DND-41 (cell line): ENCODE measurements at places on chromosomes 5 and 9.

GRCh38 chr5:53013857-53014256 is 24.7 kb downstream of the ITGA2 start:
- DNase-seq: no peak

- no peak for DNase-seq
Observed at GRCh38 chr5:61486476-61486875, 154.4 kb downstream of the ZSWIM6 start.

DNA sequence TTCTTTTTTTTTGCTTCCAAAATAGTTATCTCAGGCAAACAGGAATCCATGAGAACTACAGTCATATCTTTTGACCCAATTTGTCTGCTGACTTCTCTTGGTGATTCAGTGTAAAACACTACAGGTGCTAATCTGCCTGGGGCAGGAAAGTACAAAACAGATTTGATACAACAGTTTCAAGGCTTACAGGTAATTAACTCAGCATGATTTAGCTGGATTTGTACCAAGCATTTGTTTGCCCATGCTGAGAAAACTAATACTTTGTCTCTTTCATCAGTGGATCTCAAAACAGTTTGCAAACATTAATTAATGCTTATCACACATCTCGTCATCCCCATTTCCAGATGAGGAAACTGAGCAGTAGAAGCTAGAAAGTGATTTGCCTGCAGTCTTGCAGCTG is 312.5 kb upstream of the SEMA6A start:
- no peak for DNase-seq

GRCh38 chr5:142845402-142845921 is 75.3 kb downstream of the ARHGAP26 start:
- no peak for DNase-seq

DNA sequence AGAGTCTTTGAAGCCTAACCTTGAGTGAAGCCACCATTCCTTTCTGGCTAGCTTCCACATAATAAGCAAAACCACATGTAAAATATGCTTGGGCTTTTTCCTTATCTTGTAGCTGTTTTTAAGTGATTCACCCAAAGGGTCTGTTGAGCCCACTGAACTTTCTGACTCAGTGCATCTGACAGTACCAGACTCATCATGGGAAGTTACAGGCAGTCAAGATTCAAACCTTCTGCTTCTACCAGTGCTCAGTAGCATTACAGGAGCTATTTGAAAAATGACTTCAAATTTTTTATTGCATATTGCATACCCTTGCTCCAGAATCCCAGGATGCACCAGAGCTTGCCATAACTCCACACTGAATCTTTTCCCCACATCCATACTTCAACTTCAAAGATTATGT is 87.5 kb upstream of the PTPRD start:
- DNase-seq: no peak

- no peak for DNase-seq
Observed at GRCh38 chr5:163502521-163502920, 2.9 kb upstream of the MAT2B start.

- DNase-seq: no peak
Observed at GRCh38 chr5:141617128-141617527, 1.7 kb downstream of the DIAPH1 start.

GRCh38 chr5:150788977-150789376 is 10.4 kb downstream of the SMIM3 start:
- no peak for DNase-seq

DNA sequence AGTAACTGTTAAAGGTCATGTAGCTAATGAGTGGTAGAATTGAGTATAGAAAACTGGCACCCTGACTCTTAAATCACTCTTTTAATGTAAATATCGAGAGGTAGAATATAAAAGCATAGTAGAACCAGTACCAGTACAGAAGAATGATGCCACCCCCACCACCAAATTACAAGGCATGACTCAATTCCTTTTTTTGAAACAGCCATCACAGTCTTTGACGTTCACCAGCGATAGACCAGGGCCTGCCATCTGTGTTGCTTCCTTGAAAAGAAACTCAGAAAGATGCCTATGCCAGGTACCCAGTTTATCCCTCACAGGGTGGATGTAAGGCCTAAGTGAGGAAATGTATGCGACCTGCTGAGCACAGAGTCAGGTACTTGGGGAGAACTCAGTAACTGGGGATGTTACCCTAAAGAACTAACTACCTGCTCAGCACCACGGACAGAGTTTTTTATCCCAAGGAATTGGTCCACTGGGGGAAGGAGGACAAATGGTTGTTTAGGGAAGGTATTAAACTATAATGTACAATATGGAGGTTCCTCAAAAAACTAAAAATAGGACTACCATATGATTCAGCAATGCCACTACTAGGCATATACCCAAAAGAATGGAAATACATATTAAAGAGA is 116.5 kb downstream of the BRINP1 start:
- DNase-seq: peak; percentile 3

DNA sequence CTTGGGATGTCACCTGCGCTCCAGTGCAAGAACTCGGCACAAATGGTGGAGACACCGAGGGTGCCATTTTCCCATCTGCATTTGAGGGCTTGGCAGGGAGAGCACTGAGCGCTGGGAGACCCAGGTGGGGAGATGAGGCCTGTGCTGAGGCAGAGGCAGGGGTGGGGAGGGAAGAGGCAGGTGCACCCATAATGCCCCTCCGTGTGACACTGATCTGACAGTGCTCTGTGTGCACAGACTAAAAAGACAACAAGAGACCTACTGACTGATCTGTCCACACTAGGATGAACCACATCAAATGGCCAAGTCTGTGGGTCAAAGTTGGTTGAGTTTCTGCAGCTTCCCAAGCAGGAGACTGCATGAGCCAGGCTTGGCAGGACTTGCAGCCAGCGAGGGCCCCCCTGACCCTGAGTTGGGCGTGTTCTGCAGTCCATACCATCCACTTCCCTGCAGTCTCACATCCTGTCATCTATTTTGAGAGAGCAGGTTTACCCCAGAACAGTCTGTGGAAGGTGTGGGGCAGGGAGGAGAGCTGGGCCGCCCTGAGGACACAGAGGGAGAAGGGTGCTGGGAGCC is 41.9 kb downstream of the NEK6 start:
- DNase-seq: no peak

GRCh38 chr5:1068204-1068894 is 43.5 kb downstream of the SLC12A7 start:
- DNase-seq: no peak

GRCh38 chr9:128034821-128035652 is 32.1 kb downstream of the NAIF1 start:
- DNase-seq: peak; percentile 59

DNA sequence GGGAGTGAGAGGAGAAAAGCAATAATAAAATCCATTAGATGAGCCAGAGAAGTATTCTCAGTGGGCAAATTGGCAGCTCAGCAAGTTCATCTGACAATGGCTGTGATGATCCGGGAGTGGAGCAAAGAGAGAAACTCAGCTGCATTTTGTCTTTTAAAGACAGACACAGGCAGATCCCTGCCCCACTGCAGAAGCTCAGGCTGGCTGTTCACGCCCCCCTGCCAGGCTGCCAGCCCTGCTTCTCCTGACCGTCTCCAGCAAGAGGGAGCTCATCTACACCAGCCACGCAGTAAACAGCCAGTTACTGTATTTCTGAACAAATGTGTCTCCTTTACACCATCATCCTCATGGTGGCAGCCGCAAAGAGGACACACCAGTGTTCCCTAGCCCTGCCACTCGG is 114.3 kb upstream of the SARDH start:
- DNase-seq: no peak

GRCh38 chr5:35313291-35313690 is 83.0 kb upstream of the PRLR start:
- DNase-seq: no peak

GRCh38 chr9:124228516-124228915 is 29.2 kb upstream of the NEK6 start:
- DNase-seq: no peak

GRCh38 chr9:88173378-88173999 is 35.2 kb upstream of the SPATA31C2 start:
- DNase-seq: peak; percentile 62

DNA sequence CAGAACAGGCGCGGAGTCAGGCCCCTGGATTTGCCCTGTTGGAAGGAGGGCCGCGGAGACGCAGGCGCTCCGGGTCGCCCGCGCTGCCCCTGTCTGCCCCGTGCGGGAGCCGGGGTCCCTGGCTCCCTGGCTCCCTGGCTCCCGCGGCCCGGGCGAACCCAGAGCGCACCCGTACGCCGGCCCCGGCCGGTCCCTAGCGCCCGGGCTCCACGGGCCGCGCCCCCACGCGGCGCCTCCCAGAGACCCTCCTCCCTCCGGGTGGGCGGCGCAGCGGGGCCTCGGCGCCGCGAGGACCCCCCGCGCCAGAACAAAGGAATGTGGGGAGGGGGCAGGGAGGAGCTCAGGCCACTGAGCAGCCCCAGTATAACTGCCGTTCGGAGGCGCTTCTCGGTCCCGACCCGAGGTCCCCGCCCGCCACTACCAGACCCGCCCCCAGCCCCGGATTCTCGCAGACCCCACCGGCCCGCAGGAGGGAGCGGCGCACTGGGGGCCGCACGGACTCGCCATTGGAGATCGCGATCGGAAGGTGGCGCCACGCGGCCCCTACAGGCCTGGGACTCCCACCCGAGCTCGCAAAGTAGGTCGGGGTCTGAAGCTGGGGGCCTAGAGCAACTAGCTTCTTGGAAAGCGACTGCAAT is 2.4 kb downstream of the NFIL3 start:
- no peak for DNase-seq

DNA sequence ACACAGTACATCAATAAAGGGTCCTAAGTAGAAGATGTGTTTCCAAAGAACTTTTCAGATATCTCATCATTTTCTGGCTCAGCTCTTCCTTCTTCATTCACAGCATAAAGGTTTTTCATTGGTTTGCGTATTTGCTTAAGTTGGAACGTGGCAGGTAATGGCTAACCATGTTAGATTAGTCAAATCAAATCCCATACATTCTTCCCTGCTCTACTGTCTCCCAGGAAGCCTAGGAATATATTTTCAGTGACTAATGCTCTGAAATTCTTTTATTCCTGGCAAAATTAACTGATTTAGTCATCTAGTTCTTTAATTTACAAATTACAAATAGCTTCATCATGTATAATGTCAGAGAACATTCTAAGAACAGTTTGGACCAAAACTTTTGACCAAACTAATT is 99.6 kb upstream of the TMEM161B start:
- DNase-seq: no peak

DNA sequence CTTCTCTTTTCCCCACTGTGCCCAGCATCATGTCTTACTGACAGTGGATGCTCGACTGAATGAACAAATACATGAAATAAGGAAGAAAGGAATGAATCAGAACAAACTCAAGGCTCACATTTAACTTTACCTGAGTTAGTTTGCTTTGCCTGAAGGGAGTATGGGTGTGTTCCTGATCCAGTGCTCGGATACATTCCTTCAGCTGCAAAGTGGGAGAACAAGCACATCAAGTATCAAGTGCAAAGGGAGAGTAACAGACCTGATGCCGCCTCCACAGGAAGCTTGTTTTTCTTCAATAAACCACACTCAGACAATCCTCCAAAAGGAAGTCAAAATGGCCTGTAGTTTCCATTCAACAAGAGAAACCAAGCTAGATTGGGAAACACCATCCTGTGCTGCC is 66.1 kb downstream of the KIF24 start:
- no peak for DNase-seq

DNA sequence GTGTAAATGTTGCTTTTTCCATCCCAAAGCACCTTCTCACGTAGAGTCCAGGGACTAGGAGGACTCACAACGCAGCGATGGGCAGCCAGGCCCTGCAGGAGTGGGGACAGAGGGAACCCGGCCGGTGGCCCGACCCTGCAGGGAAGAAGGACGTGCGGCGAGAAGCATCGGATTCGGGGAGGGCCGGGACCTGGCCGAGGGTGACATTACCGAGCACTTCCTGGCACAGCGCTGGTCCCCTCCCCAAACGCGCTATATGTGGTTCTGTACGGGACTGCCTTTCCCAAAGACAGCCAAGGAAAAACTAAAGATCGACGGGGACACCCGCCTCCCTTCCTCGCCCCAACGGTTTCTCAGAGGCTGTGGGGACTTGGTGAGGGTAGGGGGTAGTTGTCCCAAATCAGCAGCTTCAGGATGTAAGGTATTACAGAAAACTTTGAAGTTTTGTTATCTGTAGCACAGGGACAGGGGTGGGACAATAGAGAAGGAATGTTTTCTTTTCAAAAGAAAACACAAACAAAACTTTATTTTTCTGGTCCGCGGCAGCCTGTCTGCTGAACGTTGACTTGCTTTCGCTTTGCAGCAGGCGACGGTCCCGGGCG is 887 bp upstream of the MAP3K1 start:
- DNase-seq: peak; percentile 22

DNA sequence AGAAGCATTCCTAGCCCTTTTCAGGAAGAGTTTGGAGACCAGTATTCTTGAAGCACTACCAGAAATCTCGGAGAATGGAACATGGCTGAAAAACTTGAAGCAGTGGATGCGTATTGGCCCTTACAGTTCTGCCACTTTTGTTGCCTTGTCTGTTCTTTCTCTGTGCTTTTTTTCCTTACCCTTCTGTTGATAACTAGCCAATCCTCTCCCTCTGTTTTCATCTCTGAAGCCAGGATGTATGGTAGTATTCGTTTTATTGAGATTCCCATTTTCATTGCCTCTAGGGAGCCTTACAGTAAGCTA is 564 bp upstream of the CCNH start:
- no peak for DNase-seq
